ENCODE measurements at places on chromosomes 11 and 22. TPM values are rescaled to one million over a fixed set of nuclear protein-coding genes. Genes with fewer than 3 reads are reported as not detected.

The TTC36 gene
- not detected for total RNA-seq

The LINC01488 gene
- total RNA-seq: not detected

The C11orf42 gene
- total RNA-seq: not detected

The DENND5A gene
- total RNA-seq: 66.4 TPM

The PGR gene
- not detected for total RNA-seq

The HEPN1 gene
- not detected for total RNA-seq

The RIMBP3C gene
- total RNA-seq: 0.23 TPM

The SORL1 gene
- 1.9 TPM for total RNA-seq

The SPDYC gene
- not detected for total RNA-seq

The E2F8 gene
- total RNA-seq: 6.2 TPM

The MMP3 gene
- total RNA-seq: 0.08 TPM

The SCGB1C1 gene
- not detected for total RNA-seq

The DLG2 gene
- total RNA-seq: 0.20 TPM

The CHRM1 gene
- 0.11 TPM for total RNA-seq

The C11orf21 gene
- not detected for total RNA-seq

The P2RX6 gene
- total RNA-seq: 0.62 TPM

The TRIM49 gene
- total RNA-seq: not detected

The GGT1 gene
- total RNA-seq: 100 TPM

The RAG1 gene
- total RNA-seq: 0.27 TPM

The OR2AG1 gene
- total RNA-seq: not detected

The PRODH gene
- 0.55 TPM for total RNA-seq

The UBASH3B gene
- total RNA-seq: 55.6 TPM

The METTL15 gene
- total RNA-seq: 9.0 TPM

The FGF19 gene
- total RNA-seq: 0.08 TPM

The CSKMT gene
- 12.2 TPM for total RNA-seq

The OTOG gene
- not detected for total RNA-seq

The TMEM135 gene
- 15.0 TPM for total RNA-seq

The MMP27 gene
- total RNA-seq: not detected

The UPK3A gene
- not detected for total RNA-seq

The OR4P4 gene
- not detected for total RNA-seq

The PDE2A gene
- 2.2 TPM for total RNA-seq

The IL17REL gene
- not detected for total RNA-seq

The BTBD18 gene
- total RNA-seq: not detected

The SOX6 gene
- not detected for total RNA-seq

The PGA5 gene
- not detected for total RNA-seq

The CNTF gene
- total RNA-seq: 1.3 TPM

The FEN1 gene
- 109 TPM for total RNA-seq

The ISX gene
- not detected for total RNA-seq

The TECTA gene
- 0.04 TPM for total RNA-seq

The SHISA8 gene
- 0.18 TPM for total RNA-seq

All from A549 treated with DMSO at 1 μM for 4 hours (cell line).